CD4-positive, alpha-beta T cell treated with Interleukin-17A for 4 hours (primary cell): ENCODE measurements at places on chromosomes 3 and 15.

- no peak for DNase-seq
Observed at GRCh38 chr3:128623762-128624176, 26.8 kb downstream of the RPN1 start.

- DNase-seq: no peak
Observed at GRCh38 chr15:45326741-45327140, 51.6 kb downstream of the GATM start.

DNA sequence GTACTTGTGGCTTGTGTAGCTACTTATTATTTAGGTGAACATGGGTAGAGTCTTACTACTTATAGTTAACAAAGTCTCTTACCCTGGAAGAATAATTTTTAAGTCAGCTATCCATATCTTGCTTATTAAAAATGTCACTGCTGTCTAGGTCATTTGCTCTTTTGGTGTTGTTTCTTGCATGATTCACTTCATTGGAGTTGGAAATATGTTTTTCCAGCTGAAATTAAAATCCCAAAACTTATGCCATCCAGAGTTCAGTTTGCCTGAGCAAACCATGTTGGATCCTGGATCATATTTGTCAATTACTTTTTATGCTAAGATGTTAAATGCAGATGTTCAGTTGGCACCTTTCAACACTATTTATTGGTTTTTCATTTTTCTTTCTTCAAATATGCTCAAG, 421.0 kb upstream of the RBMS3 start:
- no peak for DNase-seq

- no peak for DNase-seq
Observed at GRCh38 chr15:31212326-31213080, 111.0 kb upstream of the TRPM1 start.

DNA sequence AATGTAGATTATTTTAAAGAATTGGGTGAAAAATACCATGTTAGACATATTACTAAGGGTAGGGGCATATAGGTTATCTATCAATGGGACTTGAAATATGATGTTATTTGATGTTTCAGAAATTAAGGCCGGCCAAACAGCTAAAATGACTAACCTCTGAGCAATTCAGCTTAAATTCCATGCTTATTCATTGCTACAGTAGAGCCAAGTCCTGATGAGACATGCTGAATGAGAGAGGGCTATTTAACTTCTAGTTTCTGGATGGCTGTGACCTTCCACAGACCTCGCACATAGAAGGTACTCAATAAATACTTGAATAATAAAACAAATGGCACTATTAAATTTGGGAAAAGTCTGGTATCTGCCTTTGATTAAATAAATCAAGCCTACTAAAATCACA, 175.6 kb upstream of the WNT5A start:
- no peak for DNase-seq

GRCh38 chr3:96483781-96484180, 330.6 kb upstream of the EPHA6 start:
- DNase-seq: no peak
